Spinal cord (tissue), 10 donors: ENCODE measurements at places on chromosomes 13 and 19.

DNA sequence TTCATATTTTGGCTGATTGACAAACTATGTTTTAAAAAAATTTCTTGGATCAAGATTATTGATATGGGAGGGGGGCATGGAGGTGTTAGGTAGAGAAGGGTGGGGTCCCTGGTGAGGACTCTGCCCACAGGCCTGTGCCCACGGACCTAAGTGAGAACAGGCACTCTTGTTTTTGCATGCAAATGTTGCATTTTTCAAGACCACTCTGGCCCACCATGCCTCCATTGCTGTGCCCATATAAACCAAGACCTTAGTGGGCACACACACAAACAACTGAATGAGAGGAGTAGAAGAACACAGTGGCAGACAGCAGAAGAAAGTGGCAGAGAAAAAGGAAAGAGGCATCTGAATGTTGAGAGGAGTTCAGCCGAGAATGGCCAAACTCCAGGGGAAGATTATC lies 69.6 kb upstream of the ZNF98 start:
- no peak for DNase-seq

GRCh38 chr13:96844616-96845015 lies 149.7 kb downstream of the OXGR1 start:
- peak; percentile 61 for DNase-seq

DNA sequence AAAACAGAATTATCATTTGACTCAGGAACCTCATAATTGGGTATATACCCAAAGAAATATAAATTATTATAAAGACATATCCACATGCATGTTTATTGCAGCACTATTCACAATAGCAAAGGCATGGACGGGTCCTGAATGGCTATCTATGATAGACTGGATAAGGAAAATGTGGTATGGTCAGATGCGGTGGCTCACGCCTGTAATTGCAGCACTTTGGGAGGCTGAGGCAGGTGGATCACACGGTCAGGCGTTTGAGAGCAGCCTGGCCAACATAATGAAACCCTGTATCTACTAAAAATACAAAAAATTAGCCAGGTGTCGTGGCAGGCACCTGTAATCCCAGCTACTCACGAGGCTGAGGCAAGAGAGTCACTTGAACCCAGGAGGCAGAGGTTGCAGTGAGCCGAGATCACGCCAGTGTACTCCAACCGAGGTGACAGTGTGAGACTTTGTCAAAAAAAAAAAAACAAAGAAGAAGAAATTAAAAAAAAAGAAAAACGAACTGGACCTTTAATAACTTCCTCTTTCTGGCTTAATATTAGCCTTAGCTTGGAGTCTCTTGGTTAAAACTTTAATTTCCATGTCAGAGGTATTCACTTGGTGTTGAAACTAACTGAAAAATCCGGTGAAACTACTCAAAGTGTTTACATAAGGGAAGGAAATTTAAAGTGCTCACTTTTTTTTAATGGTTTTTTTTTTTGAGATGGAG lies 104.4 kb downstream of the ZNF486 start:
- no peak for DNase-seq

DNA sequence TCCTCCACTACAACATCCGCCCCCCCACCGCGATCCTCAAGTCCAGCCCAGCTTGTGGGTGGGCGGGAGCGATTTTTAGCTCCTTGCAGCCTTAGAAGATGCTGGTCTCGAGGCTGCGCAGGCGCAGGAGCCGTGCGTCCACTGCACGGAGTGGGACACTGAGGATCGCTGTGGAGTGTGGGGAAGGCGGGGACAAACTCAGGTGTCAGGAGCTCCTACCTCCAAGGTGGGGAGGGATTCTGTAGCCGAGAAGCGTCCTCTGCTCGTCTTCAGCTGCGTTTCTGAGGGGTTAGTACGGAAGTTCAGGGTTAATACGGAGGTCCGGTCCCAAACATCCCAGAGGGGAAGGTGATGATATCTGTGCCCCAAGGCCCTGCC lies at the start of gene RTBDN:
RTBDN (minus strand) TSS at position 14 of the 378 bp plus-strand sequence. CDS start 4,600 bp downstream, outside the sequence.
- DNase-seq: peak; percentile 45

DNA sequence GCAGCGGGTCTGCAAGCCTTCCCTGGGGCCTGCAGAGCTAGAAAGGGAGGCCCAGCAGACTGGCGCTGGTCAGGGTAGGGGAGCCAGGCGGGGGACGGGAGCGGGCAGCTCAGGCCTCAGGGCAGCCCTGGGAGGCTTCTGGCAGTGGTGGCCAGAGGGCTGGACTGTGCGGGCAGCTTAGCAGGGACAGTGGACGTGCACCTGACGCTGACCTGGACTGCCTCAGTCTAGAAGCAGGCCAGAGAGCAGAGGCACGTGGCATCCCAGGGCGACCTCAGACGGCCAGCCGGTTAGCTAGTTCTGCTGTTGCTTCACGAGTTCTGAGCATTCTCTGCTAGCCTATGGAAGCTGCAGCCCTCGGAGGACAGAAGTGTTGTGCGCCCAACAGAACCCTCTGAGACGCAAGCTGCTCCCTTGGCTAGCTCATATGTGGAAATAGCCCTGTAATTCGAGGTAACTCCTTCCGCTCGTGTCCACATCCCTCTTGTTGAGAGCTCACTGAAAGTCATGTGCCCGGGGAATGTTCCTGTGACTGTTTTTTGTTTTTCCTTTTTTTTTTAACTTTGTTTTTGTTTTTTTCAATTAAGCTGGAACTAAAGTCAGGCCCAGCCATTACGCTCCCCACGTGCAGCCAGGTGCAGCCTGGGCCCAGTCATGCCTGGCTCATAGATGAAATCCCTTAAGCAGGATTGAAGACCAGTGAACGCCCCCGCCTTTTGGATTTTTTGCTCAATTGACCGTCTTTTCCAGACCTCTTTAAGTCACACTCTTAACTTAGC lies 1.9 kb upstream of the FAM174C start:
- no peak for DNase-seq
